ENCODE measurements at places on chromosomes 3 and 15.

GRCh38 chr3:25593001-25593400, 71.7 kb downstream of the TOP2B start:
- no peak for DNase-seq

DNA sequence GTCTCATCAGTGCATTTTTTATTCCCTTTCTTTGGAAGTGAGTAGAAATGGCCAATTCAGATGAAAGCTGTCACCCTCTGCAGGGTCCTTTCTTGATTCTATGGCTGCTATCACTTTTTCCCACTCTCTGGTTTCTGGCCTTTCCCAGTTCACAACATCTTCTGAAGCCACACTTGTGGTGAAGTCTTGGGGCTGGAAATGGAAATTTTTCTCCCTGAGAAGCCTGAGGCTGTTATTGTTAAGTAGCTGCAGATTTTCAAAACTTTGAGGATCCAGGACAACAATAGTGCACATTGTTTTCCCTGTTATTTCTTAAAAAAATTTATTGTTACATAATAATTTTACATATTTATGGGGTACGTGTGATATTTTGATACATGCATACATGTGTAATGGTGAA, 250.3 kb upstream of the RASGRP1 start:
- no peak for DNase-seq

GRCh38 chr3:15314276-15314675, 18.1 kb downstream of the SH3BP5 start:
- no peak for DNase-seq

DNA sequence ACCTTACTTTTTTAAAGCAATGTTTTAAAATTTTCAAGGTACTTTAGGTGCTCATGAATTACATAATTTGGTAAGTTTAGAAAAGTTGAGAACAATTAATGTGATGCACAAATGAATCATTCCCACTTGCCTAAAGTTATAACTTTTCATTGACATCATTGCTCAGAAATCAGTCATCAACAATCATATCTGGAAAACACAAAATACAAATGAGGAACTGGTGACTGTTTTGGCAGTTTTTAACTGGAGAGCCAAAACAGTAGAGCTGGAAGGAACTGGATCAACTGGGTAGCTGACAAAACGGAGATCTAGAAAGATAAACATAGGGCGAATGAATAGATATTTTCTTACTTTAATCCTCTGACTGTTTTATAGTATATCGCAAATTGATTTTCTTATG, 767.1 kb downstream of the IGSF11 start:
- no peak for DNase-seq
